Lung microvascular endothelial cell (primary cell): ENCODE measurements at places on chromosomes 5 and 9.
A peak's percentile ranks its signal among the peaks of the same experiment; 100 is the strongest.

DNA sequence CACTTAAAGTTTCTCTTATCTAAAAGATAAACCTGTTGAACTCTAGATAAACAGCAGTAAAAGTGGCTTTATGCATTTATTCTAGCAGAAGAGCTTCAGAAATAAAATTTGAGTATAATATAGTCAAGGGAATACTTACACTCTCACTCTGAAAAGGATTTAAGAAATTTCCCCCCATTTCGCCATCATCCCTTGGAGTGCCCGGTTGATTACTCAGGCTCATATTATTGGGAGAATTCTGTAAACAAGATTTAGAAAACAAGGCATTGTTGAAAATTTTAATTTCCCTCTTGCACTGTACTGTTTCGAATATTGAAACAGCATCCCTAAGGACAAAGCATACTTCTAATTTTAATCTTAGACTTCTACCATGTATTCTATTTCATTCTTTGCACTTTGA, 34.5 kb upstream of the ACOT12 start:
- no peak for DNase-seq

GRCh38 chr5:91957666-91958065, 574.5 kb upstream of the ARRDC3 start:
- no peak for DNase-seq

GRCh38 chr5:92945605-92946097, 635.4 kb downstream of the NR2F1-AS1 start:
- DNase-seq: no peak

DNA sequence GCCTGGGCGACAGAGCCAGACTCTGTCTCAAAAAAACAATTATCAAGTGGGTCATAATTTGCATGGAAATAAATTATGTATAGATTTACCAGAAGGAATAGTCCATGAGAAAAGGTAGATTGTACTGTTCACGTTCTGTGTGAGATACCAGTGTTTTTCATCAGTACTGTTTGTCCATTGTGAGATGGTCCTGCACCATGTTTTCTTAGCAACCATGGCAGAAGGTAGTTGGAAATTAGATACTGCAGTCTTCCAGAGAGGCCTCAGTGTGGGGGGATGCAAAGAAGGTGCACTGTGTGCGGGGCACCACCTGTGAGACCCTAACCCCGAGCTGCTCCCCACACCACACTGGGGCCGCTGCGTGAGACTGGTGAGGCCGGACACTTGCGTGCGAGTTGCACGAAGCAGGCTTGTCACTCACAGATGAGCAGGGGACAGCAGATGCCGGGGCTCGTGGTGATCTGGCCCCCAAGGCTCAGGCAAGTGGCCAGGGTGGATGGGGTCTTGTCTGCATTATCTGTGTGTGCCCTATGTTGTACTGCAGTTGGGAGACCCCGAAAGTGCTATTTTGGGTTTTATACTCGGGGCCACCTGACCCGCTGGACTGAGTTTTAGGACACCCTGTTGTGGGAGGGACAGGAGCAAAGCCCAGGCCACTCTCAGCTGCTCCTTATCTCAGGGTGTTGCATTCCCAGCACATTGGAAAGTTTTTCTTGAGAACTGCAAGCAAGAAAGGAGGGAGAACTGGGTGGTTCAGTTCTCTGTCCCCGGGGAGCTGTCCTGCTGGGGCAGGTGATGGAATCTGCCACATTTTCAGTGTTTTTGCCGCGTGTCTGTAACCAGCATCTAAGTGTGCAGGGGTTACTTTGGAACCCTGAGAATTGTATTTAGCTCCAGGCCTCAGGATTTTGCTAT, 61.9 kb downstream of the EHMT1 start:
- no peak for DNase-seq

GRCh38 chr5:107542428-107542827, 128.3 kb downstream of the EFNA5 start:
- peak; percentile 92 for DNase-seq

DNA sequence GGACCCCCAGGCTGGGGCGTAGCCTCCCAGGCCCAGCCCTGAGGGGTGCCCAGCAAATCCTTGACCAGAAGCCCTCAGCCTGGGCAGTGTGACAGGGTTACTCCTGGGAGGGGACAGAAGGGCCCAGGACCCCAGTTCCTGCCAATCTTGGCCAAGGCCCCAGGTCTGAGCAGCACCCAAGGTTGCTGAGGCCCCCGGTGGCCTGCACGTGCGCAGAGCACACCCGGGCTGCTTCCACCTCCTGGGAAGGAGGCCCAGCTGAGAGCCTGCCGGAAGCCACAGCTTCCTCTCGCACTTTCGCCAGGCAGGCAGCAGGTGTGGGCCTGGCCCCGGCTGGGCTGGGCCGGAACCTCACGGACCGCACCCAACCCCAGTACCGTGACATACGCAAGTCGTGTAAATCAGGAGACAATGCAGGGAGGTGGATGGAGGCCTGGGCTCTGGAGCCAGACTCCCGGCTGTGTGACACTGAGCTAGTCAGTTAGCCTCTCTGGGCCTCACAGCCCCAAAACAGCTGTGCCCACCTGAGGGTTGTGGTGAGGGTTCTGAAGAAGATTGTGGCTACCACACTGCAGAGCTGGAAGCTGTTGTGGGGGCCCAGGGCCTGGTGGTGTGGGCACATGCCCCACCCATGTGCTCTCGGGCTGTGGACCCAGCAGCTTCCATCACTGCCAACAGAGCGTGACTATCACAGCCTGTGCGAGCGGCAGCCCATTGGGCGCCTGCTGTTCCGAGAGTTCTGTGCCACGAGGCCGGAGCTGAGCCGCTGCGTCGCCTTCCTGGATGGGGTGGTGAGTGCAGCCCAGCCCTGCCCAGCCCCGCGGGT, 5.1 kb downstream of the GRK6 start:
- no peak for DNase-seq

- DNase-seq: no peak
Measured at GRCh38 chr5:54991416-54991815, 6.0 kb upstream of the ESM1 start.

GRCh38 chr9:18185196-18185595, 288.8 kb upstream of the ADAMTSL1 start:
- no peak for DNase-seq

- DNase-seq: no peak
Measured at GRCh38 chr5:38926121-38926520, 80.3 kb downstream of the OSMR start.

- no peak for DNase-seq
Measured at GRCh38 chr5:177520916-177521513, 4.3 kb upstream of the DDX41 start.

DNA sequence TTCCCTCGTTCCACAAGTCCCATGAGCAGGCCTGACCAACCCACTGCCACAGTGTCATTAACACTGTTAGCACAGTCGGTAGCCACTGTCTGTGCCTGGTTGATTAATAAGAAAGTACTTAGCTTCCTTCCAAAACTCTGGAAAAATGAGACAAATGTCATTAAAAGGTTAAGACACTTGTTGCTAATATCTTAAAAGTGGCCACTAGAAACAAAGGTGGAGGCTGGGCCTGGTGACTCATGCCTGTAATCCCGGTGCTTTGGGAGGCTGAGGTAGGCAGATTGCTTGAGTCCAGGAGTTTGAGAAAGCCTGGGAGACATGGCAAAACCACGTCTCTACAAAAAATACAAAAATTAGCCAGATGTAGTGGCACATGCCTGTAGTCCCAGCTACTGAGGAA, 194.0 kb downstream of the PDZD2 start:
- DNase-seq: no peak

DNA sequence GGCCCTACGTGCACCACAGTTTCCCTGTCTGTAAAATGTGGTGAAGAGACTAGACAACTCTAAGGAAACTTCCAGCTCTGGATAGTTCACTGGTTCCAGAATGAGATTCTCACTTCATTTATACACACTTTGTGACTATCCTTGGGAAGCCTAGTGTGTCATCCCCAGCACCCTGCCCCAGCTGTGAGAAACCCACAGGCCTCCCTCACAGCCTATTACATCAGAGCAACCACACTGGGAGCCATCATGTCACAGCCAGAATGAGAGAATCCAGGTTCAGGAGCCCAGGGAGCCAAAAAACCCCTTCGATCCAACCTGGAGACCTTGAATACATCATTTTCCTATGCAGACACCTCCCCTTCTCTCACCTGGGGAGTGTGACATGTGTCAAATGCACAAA, 21.0 kb upstream of the HAND1 start:
- no peak for DNase-seq

DNA sequence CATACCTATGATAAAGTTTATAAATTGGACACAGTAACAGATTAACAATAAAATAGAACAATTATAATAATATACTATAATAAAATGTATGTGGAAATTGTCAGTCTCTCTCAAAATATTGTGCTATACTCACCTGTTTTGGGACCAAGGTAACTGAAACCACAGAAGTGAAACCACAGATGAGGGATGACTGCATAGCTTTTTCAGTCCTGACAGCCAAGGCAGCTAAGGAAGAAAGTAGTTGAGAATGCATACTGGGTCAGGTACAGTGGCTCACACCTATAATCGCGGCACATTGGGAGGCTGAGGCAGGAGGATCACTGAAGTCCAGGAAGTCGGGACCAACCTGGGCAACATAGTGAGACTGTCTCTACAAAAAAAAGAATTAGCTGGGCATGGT, 8.9 kb downstream of the SRP19 start:
- DNase-seq: no peak

GRCh38 chr9:126704157-126704891, 90.6 kb downstream of the LMX1B start:
- no peak for DNase-seq

DNA sequence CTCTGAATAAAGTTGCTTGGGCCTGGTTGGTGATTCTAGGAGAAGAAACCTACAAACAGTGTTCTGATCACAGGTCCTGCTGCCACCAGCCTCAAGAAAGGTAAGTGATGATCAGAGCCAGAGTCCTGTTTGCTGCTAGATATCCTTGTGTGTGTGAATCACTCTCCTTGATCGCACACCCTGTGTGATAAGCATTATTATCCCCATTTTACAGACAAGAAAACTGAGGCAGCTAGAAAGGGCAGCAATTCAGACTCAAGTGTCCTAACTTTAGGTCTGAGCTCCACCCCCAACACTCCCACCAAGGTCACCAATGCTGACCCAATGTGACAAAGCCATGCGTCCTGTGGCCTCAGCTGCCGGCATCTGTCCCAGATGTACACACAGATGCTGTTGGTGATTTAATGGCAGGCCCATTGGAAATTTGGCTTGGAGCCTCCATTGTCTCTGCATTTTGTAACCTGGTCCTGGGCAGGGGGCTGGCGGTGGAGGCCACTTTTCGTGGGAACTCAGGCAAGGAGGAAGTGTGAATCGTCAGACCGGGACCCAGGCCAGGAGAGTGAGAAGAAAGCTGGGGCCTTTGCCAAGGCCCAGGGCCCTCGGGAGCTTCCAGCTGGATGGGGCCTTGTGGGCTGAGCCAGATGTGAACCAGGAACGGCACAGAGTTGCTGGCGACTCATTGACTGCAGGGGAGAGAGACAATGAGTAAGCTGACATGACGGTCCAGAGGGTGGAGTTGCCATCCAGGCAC, 29.8 kb upstream of the GGTA1 start:
- peak; percentile 100 for DNase-seq

GRCh38 chr5:19547640-19548039, 440.4 kb downstream of the CDH18 start:
- no peak for DNase-seq

- DNase-seq: no peak
Measured at GRCh38 chr9:131165523-131165922, 40.1 kb downstream of the NUP214 start.

GRCh38 chr9:120289990-120290975, 289.7 kb downstream of the CDK5RAP2 start:
- no peak for DNase-seq

DNA sequence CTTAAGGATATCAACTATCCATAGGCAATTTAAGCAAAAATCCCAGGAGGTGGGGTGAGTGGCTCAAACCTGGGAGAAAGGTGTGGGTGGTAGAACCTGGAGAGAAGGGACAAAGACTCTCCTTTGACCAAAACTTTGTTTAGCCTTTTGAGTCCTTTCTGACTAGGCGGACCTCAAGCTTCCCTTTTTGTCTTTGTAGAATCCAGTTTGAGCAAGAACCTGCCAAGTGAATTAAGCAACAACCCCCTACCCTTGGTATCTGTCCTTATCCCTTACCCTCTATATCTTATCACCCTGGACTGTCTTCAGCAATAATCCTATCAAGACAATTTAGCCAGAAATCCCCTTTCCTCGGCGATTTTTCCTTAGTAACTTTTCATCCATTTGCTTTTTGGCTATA, 53.5 kb upstream of the SLC28A3 start:
- no peak for DNase-seq

GRCh38 chr9:27437652-27438373, 86.3 kb upstream of the IFNK start:
- no peak for DNase-seq

GRCh38 chr5:98827161-98827560, 53.7 kb downstream of the RGMB start:
- peak; percentile 69 for DNase-seq

- DNase-seq: no peak
Measured at GRCh38 chr5:78953092-78953800, 31.9 kb downstream of the ARSB start.

- DNase-seq: no peak
Measured at GRCh38 chr5:68565427-68565826, 349.9 kb downstream of the PIK3R1 start.

GRCh38 chr5:33491941-33492340, 51.2 kb downstream of the TARS1 start:
- DNase-seq: no peak

DNA sequence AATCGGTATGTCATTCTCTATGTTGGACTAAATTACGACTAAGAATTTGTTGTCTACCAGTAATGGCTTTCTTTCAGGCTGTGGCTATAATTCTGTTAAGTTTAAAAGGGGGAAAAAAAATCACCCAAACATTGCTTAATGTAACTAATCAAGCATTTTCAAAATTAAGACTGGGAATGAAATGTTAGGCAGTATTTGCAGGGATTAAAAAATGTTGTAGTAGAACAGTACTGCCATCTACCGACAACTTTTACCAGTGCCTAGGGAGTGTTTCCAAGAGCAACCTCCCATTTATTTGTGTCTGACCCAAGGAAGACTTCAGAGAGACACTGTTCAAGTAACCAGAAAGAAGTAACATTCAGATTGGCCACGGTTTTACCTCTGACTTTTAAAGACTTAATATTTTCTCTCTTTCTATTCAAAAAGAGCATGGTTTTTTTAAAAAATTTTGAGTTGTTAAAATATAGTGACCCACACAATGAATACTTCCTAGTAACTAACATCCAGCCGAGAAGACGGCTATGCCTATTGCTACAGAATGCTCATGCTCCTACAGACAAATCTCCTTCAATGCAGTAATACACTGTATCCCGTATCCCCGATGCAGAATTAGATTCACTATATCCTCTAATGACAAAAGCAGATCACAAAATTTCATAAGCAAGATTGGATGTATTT, 92.4 kb downstream of the ARL15 start:
- DNase-seq: peak; percentile 84

GRCh38 chr5:137306903-137307302, 192.2 kb downstream of the SPOCK1 start:
- DNase-seq: no peak

DNA sequence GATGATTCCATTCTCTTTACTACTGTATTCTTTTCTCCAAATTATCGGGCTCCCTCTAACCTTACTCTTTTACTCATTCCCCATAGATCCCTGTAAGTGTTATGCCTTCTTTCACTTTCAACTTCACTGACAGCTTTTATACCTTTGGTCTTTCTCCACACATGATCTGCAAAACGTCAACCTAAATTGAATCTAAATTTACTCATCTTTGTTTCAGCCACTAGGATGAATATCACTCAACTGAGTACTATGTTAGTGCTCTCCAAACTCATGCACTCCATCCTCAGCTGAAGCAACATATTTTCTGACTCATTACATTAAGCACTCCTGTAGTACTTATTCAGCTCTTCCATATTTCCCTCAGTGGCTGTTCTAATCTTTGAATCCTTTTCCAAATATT, 133.4 kb downstream of the ADAMTS19 start:
- DNase-seq: no peak
